Thoracic aorta (tissue), 2 donors: ENCODE measurements at places on chromosomes 16 and 17.

DNA sequence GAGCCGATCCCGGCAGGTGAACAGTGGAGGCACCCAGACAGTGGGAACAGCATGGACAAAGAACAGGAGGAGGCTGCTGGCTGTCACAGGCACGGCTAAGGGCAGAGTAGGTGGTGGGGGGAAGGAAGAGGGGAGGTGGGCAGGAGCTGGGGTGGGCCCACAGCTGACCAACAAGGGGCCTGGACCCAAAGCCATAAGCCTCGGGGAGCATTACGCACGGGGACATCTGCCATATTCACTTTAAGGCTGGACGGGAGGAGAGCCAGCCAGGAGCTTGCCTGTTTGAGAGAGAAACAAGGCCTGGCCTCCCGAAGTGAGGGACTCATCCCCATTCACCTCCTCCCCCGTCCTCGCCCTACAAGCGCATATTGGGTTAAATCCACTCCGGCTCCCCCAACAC is 19.6 kb upstream of the HAP1 start:
- no peak for DNase-seq
- H3K27ac ChIP-seq, result no peak overlapping the region

- DNase-seq, result no peak
- no peaks in the 10 kb centered on the region for H3K4me1 ChIP-seq
- H3K27me3 ChIP-seq, result no peaks in the 10 kb centered on the region
- no peak overlapping the region for H3K27ac ChIP-seq
These were observed 426.7 kb upstream of the PMFBP1 start for GRCh38 chr16:72598696-72599095.

- no peak overlapping the region for H3K4me3 ChIP-seq
- no peak for DNase-seq
- H3K27ac ChIP-seq, result no peak overlapping the region
- no peaks in the 10 kb centered on the region for H3K36me3 ChIP-seq
- no peaks in the 10 kb centered on the region for H3K27me3 ChIP-seq
- H3K4me1 ChIP-seq, result no peaks in the 10 kb centered on the region
These were observed 16.7 kb upstream of the IRF8 start for GRCh38 chr16:85882181-85882810.

GRCh38 chr16:13070268-13070667 is 168.9 kb downstream of the SHISA9 start:
- no peak overlapping the region for H3K4me3 ChIP-seq
- no peaks in the 10 kb centered on the region for H3K4me1 ChIP-seq
- no peak for DNase-seq
- no peaks in the 10 kb centered on the region for H3K36me3 ChIP-seq
- H3K27me3 ChIP-seq, result no peaks in the 10 kb centered on the region
- H3K27ac ChIP-seq, result no peak overlapping the region

DNA sequence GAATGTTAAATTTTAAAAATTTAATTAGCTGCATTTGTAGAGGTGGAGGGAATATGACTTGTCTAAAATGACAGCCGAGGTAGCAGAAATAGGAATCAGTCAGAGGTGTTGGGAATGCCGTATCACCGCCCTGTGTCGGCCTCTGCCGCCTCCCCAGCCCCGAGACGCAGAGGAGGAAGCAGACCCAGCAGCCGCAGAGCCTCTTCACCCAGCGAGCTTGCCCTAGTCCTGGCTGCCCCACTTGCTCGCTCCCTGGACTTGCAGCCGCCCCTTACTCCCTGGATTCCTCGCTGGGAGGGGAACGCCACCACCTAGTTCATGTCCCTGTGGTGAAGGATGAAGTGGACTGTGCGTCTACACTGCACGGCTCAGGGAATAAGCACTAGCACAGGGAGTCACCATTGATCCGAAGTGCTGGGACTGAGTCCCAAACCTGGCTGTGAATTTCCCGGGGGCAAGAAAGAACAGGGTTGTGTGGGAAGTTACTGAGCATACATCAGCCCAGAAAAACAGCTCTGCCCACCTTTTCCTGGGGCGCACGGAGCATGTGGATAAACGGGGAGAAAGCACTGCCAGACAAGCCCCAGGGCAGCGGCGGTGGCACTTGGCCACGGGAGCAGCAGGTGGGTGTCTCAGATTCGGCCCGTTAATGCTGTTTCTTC is 76.8 kb downstream of the RPTOR start:
- peaks cover 3% of the 10 kb centered on the region for H3K4me1 ChIP-seq
- H3K36me3 ChIP-seq, result no peaks in the 10 kb centered on the region
- H3K4me3 ChIP-seq, result no peak overlapping the region
- no peaks in the 10 kb centered on the region for H3K27me3 ChIP-seq
- DNase-seq, result no peak
- no peak overlapping the region for H3K27ac ChIP-seq

DNA sequence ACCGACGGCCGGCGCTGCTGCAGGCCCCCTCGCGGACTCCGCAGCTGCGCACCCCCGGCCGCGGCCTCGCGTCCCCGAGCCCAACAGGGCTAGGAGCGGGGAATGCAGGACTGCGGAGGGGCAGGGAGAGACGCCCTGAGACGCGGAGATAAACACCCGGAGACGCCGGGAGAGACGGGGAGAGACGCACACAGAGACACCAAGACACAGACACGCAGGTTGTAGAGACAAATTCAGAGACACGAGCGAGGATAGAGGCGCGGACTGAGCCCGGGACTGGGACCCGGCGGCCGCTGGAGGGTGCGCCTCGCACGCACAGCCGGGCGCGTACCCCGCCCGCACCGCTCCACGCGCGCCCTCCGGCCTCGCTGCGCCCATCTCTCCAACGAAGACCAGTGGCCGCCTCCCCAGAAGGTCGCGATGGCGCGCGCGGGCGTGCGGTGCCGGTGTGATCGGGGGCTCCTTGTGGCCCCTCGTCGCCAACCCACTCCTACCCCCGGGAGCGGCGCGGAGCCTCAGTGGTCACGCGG is 902 bp downstream of the STAC2 start:
- peak overlapping the region; percentile 78 for H3K4me3 ChIP-seq
- peak overlapping the region; percentile 79 for H3K27ac ChIP-seq
- no peaks in the 10 kb centered on the region for H3K36me3 ChIP-seq
- DNase-seq, result no peak
- peaks cover 21% of the 10 kb centered on the region for H3K4me1 ChIP-seq
